ENCODE measurements at places on chromosomes 4 and X. TPM values are rescaled to one million over a fixed set of nuclear protein-coding genes. Genes with fewer than 3 reads are reported as not detected.
A peak's percentile ranks its signal among the peaks of the same experiment; 100 is the strongest.

Gene HDX
- total RNA-seq: 10.7 TPM

Gene ASB9
- total RNA-seq: 2.0 TPM

Gene TKTL1
- 0.56 TPM for total RNA-seq

Gene GAGE12F
- not detected for total RNA-seq

Gene TREX2
- total RNA-seq: 0.72 TPM

- no peak for DNase-seq
These were observed 1.6 kb downstream of the KLHL13 start for GRCh38 chrX:118114971-118115370.

DNA sequence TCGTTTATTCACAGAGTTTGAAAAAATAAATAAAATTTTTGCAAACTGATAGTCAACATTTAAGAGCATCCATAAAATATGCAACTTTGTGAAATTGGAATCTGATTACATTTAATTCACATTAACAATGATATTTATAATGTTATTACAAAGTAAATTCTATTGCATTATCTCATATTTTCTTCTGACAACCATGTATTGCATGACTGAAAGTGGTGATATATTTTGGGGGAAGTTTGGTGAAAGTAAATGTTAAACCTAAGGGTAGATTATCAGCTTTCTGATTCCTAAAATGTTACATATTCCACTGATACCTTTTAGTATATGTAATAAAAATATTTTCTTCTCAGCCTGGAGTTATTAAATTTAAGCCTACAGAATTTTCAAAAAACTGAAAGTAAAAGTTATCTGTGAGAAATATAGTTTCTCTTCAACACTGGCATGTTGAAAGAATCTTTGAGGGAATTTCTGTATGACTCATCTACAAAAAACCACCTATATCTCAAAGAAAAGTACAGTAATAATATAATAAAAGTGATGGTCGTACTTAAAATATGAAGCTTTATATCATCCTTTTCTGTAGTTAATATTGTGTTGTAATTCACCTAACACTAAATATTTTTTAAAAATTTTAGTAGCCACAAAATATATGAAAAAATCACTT lies 1179.6 kb upstream of the PCDH7 start:
- no peak for DNase-seq

- DNase-seq: no peak
These were observed 1.0 kb downstream of the SH3BGRL start for GRCh38 chrX:81202943-81203342.

GRCh38 chrX:261167-261918 lies 19.8 kb upstream of the PLCXD1 start:
- peak; percentile 65 for DNase-seq

DNA sequence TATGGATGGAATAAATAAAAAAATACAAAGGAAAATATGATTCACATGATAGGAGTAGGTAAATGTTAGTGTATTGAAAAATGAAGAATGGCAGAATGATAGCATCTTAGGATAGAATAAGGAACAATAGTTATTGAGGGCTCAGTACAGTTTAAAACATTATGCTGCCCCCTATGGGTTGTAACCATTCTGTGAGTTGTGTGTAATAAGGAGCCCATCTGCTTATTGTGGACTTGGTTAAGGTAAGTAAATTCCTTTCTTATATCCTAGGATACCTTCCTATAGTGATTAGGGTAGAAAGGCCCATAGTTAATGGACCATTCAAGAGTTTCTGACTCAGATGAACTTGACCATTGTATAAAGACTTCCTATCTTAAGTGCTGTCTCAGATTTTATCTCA lies 195.8 kb downstream of the PDHA2 start:
- DNase-seq: no peak

- no peak for DNase-seq
These were observed 243.8 kb downstream of the ADGRL3 start for GRCh38 chr4:61443813-61444510.

All from type B pancreatic cell (in vitro differentiated cells).